ENCODE measurements at places on chromosomes 13 and 19. TPM values are rescaled to one million over a fixed set of nuclear protein-coding genes. Genes with fewer than 3 reads are reported as not detected.

Gene RFPL4A
- not detected for total RNA-seq

Gene TIMM13
- 131 TPM for total RNA-seq

Gene C1QTNF9B
- total RNA-seq, result 0.23 TPM

Gene PRR20A
- not detected for total RNA-seq

Gene AP2A1
- 159 TPM for total RNA-seq

Gene ZNF749
- 17.6 TPM for total RNA-seq

Gene TTC9B
- 0.17 TPM for total RNA-seq

Gene PSPN
- 2.4 TPM for total RNA-seq

Gene NXNL1
- not detected for total RNA-seq

Gene TBC1D4
- 22.3 TPM for total RNA-seq

Gene CTXN1
- total RNA-seq, result 11.4 TPM

Gene ZNF181
- total RNA-seq, result 17.2 TPM

Gene CCDC8
- not detected for total RNA-seq

Gene ZNF492
- 0.81 TPM for total RNA-seq

GRCh38 chr13:67505376-67505775 is 275.2 kb upstream of the PCDH9 start:
- no peak for DNase-seq

- DNase-seq, result no peak
Measured at GRCh38 chr19:4580021-4580901, 20.8 kb upstream of the SEMA6B start.

GRCh38 chr13:78032132-78032531 is 113.5 kb upstream of the EDNRB start:
- DNase-seq, result no peak

DNA sequence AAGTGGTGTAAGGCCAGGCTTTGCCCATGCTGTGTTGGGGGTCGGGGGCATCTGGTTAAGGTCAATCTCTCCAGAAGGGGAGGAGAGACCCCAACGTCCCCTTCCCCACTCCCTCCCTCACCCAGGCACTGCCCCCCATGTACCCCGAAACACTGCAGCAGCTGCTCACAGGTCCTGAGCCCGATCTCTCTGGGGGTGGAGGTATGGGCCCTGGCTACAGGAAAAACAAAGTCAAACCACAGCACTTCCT is 10.2 kb downstream of the CAPN12 start:
- no peak for DNase-seq

DNA sequence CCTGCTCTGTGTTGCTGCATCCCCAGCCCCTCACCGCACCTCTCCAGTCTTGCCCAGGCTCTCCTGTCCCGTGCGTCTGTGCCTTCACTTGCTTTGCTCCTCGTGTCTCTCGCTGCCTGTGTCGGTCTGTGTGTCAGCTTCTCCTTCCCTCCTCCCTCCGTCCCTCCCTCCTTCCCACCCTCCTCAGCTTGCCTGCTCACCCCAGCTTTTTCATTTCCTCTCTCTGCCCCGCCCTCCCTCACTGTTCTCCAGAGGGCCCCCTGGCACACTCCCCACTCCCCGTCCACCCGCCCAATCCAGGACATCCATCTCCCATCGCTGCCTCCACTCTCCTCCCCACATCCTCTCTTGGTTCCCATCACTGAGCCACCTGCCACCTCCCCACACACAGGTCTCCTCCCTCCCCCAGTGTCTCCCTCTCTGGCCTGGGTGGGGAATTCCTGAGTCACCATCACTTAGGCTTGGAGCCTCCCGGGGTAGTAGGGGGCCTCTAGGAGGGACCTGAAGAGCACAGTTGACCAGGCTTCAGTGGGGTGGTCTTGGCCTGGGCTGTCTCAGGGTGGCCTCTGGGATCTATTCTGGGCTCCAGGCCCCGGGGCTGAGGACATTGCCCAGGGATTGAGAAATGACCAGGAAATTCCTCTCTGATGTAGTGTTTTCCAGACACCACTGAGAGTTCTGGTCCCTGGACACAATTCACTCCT is at the start of gene PTGIR:
PTGIR (minus strand) TSS at position 132 of the 704 bp plus-strand sequence. CDS start 864 bp downstream, outside the sequence.
- no peak for DNase-seq

- DNase-seq, result peak; percentile 69
Measured at GRCh38 chr19:46717034-46717715, at the start of gene PRKD2. Gene PRKD2 (minus strand): TSS chr19:46717114. CDS start chr19:46716370, 744 bp downstream.

DNA sequence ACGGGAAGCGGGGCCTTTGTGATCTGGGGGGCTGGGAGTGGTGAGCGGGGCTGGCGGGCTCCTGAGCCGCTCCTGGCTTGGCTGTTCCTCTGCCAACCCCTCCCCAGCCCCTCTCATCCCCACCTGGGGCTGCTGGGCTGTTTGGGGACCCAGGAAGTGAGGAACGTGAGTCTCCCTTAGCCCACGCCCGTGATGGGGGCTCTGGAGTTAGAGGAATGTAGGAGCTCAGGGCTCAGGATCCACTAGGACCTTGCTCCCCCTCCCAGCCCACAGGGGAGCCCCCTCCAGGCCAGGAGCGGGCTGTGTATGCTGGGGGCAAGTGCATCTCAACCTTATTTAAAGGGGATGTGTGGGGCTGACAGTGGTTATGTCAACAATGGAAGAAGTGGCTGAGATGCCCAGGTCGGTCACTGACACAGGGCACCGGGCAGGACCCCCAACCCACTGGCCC is 134.1 kb downstream of the URI1 start:
- DNase-seq, result no peak

GRCh38 chr13:112454648-112455334 is 78.6 kb downstream of the SPACA7 start:
- DNase-seq, result no peak

- no peak for DNase-seq
Measured at GRCh38 chr19:51143486-51143885, 1.4 kb downstream of the SIGLEC7 start.

GRCh38 chr13:20197361-20197834 is 4.7 kb upstream of the GJB2 start:
- DNase-seq, result peak; percentile 83

DNA sequence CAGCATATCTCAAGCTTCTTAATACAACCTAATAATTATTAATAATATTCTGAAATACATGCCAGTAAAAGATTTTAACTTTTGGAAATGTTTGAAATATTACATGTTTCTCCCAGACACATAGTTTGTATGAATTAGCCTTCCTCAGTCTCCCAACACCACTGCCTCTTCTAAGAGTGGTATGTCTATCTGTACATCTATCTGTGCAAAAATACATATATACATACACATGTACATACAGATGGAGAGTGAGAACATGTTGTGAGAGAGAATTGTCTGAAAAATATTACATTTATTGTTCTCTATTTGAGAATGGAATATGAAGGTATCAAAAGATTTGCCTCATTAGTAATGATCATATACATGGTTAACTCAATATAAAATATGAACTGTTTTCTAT is 1567.2 kb upstream of the PRR20A start:
- no peak for DNase-seq

- peak; percentile 13 for DNase-seq
Measured at GRCh38 chr13:86085890-86086289, 286.7 kb upstream of the SLITRK6 start.

- peak; percentile 43 for DNase-seq
Measured at GRCh38 chr13:92547266-92547665, 679.3 kb upstream of the GPC6 start.

DNA sequence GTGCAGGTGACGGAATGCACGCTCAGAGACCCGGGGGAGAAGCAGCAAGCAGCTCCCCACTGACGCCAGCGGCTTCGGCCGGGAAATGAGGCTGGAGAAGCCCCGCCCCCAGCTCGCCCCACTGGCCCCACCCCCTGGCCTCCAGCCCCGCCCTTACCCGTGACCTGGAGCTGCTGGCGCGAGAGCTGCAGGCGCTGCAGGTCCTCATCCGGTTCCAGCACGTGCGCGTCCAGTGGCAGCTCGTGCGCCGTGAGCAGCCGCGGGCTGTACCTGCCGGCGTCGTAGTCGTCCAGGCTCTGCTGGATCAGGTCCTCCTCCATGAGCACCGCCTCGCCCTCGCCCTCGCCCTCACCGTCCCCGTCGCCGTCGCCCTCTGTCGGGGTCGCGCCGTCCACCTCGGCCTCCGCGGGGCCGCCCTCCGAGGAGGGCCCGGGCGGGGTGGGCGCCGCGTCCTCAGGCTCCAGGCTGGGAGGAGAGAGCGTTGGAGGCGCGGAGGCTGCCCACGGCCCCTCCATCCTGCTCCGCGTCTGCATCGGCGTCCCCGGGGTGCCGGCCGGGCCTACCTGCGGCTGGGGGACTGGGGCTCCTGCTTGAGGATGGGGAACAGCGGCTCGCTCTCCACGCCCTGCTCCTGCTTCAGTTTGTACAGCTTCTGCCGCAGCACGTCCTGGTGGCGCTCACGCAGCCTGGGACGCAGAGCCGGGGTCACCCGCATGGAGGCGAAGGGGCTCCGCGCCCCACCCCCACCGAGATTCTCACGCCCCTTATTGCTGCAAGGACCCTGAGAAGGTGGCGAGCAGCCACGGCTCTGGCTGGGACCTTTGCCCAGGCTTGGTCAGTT is 6.4 kb upstream of the TBXA2R start:
- DNase-seq, result no peak

DNA sequence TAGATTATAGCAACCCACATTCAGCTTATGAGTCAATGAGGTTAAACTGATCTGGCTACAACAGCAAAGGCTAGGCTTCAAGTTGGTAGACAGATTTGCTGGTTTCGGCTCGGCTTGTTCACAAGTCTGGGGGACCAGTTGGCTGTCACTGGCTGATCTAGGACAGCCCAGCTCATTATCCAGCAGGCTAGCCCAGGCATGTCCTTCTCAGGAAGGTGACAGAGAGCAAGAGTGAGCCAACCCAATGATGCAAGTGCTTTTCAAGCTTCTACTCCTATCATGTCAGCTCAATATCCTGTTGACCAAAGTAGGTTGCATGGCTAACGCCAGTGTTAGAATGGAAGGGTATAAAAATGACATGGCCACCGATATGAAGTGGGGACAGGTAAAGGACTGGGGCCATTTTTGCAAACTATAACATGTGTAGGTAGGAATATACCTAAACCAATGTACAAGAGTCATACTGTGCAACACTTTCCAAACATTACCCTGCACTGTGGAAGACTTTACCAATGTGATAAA is 220.9 kb upstream of the SOX21 start:
- no peak for DNase-seq

DNA sequence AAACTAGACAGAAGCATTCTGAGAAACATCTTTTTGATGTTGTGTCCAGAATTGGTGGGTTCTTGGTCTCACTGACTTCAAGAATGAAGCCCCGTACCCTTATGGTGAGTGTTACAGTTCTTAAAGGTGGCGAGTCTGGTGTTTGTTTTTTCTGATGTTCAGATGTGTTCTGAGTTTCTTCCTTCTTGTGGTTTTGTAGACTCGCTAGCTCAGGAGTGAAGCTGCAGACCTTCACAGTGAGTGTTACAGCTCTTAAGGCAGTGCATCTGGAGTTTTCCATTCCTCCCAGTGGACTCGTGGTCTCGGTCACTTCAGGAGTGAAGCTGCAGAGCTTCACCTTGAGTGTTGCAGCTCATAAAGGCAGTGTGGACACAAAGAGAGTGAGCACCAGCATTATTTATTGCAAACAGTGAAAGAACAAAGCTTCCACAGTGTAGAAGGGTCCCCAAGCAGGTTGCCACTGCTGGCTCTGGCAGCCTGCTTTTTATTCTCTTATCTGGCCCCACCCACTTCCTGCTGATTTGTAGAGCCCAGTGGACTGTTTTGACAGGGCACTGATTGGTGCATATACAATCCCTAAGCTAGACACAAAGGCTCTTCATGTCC is 1820.8 kb downstream of the UQCRFS1 start:
- no peak for DNase-seq

- DNase-seq, result no peak
Measured at GRCh38 chr13:76446191-76446590, 440.0 kb downstream of the KCTD12 start.

DNA sequence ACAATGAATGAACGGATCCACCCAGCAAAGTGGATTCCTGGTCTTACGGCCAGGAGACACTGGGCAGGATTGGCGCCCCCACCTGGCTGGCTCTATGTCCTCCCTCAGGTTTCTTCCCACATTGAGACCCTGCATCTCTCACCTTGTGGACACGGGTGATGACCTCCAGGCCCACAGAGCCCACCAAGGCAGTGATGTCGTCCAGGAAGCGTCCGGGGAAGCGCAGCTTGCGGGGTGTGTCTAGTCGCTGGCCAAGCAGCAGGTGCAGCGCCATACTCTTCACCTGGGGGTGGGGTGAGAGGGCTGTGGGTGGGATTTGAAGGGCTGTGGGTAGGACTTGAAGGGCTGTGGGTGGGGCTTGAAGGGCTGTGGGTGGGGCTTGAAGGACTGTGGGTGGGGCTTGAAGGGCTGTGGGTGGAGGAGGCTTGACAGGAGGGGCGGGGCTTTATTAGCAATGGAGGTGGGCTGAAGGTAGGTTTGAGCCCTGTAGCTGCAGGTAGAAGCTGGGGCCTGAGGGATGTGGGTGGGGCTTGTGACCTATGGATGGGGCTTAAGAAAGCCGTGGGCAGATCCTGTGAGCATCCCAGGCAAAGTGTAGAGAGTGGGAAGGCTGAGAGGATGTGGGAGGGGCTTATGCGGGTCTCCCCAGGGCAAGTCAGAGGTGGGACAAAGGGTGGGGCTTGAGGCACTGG is 12.1 kb upstream of the ANGPTL8 start:
- DNase-seq, result peak; percentile 42

- peak; percentile 60 for DNase-seq
Measured at GRCh38 chr13:51479199-51479523, 26.3 kb upstream of the INTS6 start.

GRCh38 chr13:73000027-73000674 is 58.7 kb upstream of the KLF5 start:
- DNase-seq, result peak; percentile 19

- DNase-seq, result no peak
Measured at GRCh38 chr13:95176611-95177259, 124.5 kb downstream of the ABCC4 start.

DNA sequence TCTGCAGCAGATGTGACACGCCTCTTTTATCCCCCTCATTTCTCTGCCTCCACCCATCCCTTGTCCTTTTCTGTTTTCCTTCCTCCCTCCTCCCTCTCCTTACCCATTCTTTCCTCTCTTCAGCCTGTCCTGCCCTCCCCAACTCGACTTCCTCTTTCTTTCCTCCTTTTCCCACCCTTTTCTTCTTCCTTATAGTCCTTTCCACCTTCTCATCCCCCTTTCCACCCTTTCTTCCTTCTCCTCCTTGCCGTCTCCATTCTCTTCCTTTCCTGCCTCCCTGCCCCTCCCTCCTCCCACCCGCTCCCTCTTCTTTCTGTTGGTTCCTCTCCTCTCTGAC is 688 bp upstream of the ZNF71 start:
- no peak for DNase-seq

DNA sequence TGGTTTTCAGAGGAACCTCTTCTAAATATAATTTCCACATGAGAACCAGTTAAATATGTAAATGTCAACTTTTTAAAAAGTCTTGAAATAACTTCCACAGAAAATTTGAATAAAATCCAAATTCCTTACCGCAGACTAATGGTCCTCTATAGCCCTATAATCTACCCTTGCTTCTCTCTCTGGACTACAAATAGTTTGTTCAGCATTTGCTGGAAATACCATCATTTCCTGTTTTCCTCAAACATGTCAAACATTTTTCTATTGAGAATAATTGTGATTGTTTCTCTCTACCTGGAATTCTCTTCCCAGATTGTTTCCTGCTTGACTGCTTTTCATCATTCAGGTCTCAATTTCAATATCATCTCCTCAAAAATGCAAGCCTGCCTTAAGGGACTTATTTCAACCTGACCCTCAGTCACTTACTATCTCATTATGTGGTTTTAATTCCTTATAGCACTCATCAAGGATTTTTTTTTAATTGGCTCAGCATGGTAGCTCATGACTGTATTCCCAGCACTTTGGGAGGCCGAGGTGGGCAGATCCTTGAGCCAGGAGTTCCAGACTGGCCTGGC is 898.9 kb upstream of the MIR17HG start:
- DNase-seq, result no peak

All from PC-3 (cell line).